ENCODE measurements at places on chromosomes 1 and 21.

DNA sequence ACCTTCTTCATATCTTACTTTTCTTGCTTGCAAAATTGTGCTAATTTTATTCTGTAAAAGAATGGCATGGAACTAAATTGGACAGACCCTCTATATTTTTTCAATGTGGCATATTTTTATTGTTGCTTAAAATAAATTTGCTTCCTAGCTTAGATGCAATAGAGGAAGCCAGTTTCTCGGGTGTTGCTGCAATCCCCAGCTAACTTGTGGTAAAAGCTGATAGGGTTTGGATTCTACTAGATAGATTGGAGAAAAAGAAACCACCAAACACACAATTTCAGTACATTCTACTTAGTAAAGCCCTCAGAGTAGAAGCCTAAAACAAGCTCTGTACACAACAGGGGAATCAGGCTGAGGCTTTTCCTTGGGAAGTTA, 49.5 kb upstream of the GCLM start:
- DNase-seq = no peak

GRCh38 chr1:30879940-30880677, 28.4 kb downstream of the SDC3 start:
- DNase-seq = no peak

DNA sequence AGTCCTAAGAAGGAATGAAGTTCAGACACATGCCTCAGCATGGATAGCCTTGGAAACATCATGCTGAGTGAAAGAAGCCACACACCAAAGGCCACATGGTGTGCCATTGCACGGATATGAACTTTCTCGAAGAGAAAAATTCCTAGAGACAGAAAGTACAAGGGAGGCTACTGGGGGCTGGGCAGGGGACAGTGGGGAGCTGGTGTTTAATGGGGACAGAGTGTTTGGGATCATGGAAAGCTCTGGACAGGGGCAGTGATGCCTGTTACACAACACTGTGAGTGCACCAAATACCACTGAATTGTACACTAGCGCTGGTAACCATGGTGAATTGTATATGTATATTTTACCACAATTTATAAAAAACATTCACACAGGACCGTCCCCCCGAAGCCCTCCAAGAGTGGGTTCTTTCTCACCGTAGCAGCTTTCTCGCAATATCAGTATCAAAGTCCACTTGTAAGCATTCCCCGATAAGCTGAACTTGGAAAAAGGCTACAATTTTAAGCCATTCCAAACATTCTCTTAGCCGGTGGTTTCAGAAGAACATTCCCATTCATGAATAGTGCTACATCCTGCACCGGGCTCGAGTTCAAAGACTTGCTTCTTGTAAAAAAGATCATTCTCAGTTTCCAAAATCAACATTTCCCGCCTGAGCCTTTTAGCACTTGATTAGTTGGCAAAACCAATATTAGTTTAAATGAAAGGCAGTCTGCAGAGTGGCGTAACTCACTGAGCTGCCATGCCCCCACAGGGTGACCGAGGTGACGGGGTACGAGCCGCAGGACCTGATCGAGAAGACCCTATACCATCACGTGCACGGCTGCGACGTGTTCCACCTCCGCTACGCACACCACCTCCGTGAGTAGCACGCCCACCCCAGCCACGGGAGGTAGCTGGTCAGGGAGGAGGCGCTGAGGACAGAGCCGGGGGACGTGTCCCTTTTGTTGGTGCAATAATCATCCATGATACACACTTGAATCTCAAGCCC, 31.7 kb downstream of the SIM2 start:
- DNase-seq = no peak

GRCh38 chr21:28069450-28069923, 923.2 kb downstream of the LTN1 start:
- no peak for DNase-seq

- DNase-seq = no peak
Measured at GRCh38 chr1:55245781-55246180, 30.6 kb upstream of the USP24 start.

GRCh38 chr1:114154146-114154962, 685 bp upstream of the SYT6 start:
- peak; percentile 50 for DNase-seq

GRCh38 chr1:53956308-53957168, 10.4 kb downstream of the LRRC42 start:
- DNase-seq = no peak

GRCh38 chr1:236066828-236067386, 2.0 kb upstream of the NID1 start:
- DNase-seq = no peak

DNA sequence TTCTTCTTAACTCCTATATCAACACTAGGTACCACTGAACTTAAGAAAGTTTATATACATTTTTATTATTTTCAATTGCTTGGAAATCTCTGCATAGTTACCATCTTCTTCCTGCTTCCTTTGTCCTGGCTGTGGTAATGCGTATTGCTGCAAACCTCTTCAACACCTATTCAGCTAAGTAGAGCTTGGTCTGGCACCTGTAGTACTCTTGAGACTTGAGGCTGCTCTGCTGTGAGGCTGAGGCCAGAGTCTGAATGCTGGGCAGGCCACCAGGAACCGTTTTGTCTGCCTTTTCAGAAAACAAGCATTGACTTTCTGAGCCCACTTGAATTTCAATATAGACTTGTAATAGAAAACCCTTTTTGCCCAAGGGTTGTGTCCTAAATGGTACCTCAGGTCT, 52.0 kb upstream of the RGS2 start:
- no peak for DNase-seq

DNA sequence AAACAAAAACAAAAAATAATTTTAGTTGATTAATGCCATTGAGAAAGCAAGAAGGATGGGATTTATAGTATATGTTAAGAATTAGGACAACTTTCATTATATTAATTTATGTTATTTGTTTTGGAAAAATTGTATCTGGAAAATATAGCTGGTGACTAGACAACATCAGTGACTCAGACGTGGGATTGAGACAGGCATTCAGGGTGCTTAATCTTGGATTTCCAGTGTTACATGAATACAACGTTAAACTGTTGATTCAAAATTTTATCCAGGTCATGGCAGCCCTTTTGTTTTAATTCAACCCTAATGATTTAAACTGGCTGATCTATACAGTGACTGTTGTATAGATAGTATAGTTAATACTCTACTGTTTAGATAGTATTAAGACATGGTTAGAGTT, 827.1 kb upstream of the B3GALT2 start:
- no peak for DNase-seq

- no peak for DNase-seq
Measured at GRCh38 chr21:46455575-46456385, 2.9 kb upstream of the DIP2A start.

GRCh38 chr1:145997016-145997717, 788 bp upstream of the TXNIP start:
- DNase-seq = no peak

- no peak for DNase-seq
Measured at GRCh38 chr1:150575518-150576366, 3.7 kb downstream of the MCL1 start.

- DNase-seq = no peak
Measured at GRCh38 chr1:160827418-160827817, 31.4 kb downstream of the LY9 start.

DNA sequence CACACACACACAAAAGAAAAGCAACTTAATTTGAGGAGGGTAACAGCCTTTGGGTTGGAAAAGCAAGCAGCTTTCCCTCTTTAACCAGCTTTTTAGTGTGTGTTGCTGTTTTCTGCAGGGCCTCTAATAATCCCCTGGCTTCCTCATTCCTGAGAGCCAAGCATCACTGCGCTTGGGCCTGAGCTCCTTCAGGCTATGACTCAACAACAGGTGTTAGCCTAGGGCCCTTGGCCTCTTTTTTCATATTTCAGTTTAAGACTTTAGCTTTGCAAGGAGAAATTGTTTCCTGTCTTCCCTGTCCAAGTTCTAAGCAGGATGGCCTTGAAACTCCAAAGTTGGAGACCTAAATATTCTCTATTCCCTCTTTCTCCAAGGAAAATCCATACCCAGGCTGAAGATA, 26.2 kb upstream of the SNX27 start:
- DNase-seq = no peak

DNA sequence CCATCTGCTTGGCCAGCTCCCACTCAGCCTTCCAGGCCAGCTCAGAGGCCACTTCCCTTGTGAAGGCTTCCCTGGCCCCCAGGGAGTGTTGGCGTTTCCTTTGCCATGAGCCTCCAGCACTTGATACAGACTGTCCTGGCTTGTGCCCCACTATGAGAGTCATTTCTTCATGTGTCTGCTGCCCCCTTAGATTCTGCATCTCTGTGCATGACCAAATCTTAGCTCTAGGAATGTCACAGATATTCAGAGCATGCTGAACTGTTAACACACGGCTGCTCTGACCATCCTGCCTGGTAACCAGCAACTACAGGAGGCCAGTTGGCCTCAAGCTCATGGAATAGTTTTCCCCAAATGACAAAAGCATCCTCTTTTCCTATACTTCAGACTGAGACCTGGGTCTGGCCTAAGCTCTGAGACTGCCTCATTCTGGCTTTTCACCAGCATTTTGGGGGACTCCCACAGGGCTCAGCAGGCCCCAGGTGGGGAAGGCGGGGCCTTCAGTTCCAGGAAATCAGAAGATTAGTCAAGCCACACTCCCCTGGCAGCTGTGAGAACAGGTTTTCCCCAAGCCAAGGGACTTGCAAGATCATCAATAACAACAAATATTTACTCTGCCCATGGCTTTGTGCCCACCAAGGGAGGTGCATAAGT, 182.6 kb upstream of the EDN2 start:
- DNase-seq = peak; percentile 66

GRCh38 chr21:39705849-39706248, 39.1 kb upstream of the IGSF5 start:
- no peak for DNase-seq

- DNase-seq = no peak
Measured at GRCh38 chr1:19936061-19936750, 12.8 kb upstream of the PLA2G2E start.

DNA sequence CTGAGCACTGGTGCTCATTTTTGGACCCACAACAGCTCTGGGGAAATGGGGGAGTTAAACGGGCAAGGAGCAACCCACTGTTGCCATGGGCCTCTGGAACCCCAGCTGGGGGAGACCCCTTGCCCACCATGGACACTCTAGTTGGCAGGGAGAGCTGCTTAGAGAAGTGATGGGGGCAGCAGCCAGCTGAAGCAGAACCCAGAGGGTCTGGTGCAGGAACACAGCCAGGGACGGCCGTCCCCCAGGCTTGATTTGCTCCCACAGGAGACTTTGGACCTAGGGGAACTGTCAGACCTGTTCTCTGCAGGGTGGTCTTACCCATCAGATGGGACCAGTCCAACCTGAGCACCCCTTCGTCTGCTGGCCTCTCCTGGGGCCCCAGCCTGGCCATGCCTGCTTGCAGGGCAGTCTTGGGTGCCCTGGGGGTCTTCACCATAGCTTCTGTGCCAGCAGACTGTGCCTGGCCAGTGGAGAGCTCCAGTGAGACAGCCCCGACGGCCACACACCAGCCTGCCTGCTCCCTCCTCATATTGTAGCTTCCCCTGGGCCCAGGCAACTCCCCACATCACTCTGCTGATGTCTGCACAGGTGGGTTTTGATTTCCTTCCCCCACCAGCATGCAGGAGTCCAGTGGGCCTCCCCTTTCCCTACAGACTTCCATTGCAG, 11.3 kb downstream of the SPATC1L start:
- DNase-seq = no peak

- no peak for DNase-seq
Measured at GRCh38 chr1:197181982-197182381, 35.5 kb upstream of the ASPM start.

GRCh38 chr1:116152950-116153691, 41.9 kb downstream of the MAB21L3 start:
- DNase-seq = no peak

DNA sequence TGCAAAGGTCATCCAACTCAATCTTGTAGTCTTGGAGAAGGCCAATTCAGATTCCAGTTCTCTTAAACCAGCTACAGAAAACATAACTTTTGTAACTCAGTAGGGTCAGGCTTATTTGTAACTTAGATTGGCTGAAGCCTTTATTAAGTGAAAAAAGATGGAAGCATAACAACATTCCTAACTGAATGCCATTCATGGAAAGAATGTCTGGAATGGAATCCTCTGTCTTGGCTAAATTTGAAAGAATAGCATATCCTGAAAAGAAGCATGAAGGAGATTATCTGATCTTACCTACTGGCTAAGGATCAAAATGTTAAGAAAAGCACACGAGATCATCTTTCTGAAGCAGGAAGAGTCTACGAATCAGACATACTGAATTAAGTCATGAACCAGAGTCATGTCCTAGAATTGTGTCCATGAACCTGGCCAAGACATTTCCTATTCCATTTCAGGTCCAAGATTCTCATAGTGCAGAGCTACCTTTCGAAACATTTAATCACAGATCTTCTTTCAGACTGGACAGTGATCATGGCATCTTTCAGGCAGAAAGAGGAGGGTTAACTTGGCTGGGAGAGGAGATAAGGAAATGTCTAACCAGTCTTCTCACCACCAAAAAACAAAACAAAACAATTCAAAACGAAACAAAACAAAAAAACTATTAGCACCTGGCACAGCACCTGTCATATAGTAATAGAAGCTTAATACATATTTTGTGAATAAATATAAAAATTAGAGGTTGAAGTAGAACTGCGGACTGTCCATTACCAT, 75.6 kb downstream of the XCL2 start:
- DNase-seq = no peak

GRCh38 chr1:89206373-89206772, 7.6 kb upstream of the GBP4 start:
- no peak for DNase-seq

GRCh38 chr1:175217721-175218531, 25.4 kb upstream of the KIAA0040 start:
- no peak for DNase-seq

GRCh38 chr21:17869115-17869514, 50.0 kb upstream of the C21orf91 start:
- DNase-seq = no peak

- no peak for DNase-seq
Measured at GRCh38 chr1:235013512-235013911, 115.1 kb downstream of the TOMM20 start.

- DNase-seq = no peak
Measured at GRCh38 chr1:101073836-101074235, 48.3 kb upstream of the DPH5 start.

- no peak for DNase-seq
Measured at GRCh38 chr21:43853851-43854772, 10.9 kb upstream of the AGPAT3 start.

DNA sequence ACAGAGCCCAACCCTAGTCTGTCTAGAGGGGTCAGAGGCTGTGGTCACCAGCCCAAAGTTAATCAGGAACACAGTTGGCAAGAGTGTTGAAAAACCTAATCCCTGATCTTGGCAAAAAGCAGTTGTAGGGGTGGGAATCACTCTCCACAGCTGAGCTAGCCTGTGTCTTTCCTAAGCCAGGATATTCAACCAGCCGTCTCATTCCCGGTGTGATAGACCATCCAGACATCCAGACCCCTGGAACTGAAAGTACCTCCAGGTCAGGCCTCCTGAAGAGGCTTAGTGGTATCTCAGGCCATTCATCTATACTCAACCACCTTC, 4.9 kb downstream of the LHX9 start:
- DNase-seq = no peak
